IPS DF 19.7 (cell line): ENCODE measurements at places on chromosomes 12 and 14.

GRCh38 chr12:47414511-47414910, 291.3 kb downstream of the RPAP3 start:
- no peak for DNase-seq

GRCh38 chr12:58533652-58534051, 386.7 kb downstream of the LRIG3 start:
- no peak for DNase-seq

DNA sequence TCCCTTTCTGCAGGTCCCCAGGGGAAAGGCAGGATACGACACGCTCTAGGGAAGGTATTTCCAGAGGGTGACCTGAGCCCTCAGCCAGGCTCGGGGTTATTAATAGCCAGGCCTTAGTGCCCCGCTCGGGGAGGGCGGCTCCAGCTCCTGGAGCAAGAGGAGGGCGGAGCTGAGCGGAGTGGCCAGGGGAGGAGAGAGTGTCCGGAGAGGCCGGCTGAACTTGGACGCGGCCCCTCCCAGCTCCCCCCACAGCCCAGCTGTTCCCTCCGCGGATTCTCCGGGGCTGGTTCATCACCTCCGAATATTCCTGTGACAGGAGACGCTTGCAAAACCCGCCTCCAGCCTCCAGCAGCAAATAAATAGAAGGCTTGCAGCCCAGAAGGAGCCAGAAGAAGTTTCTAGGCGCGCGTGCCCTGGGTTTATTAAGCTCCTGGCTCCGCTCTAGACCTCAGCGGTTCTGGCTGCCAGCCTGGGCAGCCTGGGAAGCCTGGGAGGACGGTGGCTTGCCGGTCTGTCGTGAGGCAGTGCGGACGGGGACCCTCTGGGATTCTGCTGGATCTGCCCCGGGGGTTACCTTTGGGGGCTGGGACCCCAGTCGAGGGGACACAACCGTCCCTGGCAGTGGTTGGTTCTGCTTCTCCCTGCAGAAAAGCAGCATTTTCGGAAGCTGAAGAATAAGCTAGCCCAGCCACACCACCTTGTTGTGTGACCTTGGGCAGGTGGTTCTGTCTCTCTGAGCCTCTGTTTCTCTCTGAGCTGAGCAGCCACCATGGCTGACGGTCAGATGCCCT, at the start of gene HSPB8:
TSS of gene HSPB8 (plus strand) at position 388 of the 791 bp plus-strand sequence. CDS start at position 770, 382 bp downstream.
- DNase-seq = no peak

DNA sequence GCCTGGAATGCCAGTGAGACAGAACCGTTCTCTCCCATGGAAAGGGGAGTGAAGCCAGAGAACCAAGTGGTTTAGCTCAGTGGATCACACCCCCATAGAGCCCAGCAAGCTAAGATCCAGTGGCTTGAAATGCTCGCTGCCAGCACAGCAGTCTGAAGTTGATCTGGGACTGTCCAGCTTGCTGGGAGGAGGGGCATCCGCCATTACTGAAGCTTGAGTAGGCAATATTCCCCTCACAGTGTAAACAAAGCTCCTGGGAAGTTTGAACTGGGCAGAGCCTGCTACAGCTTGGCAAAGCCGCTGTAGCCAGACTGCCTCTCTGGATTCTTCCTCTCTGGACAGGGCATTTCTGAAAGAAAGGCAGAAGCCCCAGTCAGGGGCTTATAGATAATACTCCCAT, 374.3 kb upstream of the DCN start:
- DNase-seq = no peak

GRCh38 chr12:52156311-52156710, 35.5 kb downstream of the KRT80 start:
- no peak for DNase-seq

- DNase-seq = no peak
Measured at GRCh38 chr12:91188778-91189177, 6.2 kb upstream of the DCN start.

- DNase-seq = no peak
Measured at GRCh38 chr12:105107171-105107493, 399 bp upstream of the WASHC4 start.

- DNase-seq = no peak
Measured at GRCh38 chr12:53034459-53034858, 15.4 kb upstream of the TNS2 start.

DNA sequence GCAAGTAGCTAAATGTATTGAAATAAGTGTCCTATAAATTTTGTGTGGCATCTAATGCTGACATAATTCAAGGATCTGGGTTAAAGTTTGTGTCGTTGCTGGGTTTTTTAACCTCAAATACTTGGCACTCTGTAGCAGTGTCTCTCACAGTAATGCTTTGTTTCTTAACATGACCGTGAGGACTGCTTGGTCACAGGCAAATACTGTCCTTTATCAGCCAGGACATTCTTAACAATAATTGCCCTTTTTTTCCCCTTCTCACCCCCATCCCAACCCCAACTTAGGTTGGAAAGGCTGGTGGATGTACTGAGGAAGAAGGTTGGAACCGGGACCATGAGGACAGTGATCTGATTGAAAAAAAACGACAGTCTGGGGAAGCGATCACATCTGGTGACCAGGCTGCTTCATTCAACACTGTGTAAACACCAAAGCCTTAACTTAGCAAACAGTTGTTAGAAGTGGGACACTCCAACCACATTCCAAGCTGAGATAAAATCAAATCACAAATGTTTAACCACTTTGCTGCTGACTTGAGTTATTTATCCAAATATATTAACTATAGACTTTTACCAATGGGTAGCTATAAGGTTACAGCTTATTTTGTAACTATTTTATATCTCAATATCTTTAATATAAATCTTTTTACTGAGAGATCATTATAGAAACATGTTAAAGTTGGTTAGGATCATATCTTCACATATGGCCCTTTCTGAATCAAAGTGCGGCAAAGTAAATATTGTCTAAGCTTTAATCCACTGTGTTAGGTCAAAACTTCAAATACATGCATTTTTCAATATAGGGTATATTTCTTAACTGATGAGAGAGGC, 48.2 kb downstream of the FOXA1 start:
- no peak for DNase-seq

DNA sequence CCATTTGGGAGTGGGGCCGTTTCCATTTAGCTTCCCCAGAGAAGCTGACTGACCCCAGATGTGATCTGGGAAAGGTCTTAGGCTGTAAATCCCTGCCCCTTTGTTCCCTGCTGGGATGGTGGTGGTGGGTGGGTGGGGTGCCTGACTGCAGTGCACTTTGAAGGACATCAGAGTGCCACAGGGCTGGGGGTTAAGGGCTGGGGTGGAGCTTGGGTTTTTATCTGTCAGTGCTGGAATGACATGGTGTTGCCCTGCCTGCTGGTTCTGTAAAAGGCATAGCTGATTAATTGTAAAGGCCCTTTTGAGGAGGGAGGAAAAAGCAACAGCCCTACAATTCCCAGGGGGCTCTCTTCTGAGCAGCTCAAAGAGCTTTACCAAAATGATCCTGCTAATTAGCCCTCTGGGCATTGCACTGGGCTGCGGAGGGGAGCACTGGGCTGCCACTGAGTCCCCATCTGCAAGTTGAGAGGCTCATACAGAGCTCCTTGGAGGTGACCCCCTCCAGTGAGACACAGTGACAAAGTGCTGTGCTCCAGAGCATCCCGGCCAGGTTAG, 21.1 kb downstream of the PLEKHG3 start:
- DNase-seq = no peak

DNA sequence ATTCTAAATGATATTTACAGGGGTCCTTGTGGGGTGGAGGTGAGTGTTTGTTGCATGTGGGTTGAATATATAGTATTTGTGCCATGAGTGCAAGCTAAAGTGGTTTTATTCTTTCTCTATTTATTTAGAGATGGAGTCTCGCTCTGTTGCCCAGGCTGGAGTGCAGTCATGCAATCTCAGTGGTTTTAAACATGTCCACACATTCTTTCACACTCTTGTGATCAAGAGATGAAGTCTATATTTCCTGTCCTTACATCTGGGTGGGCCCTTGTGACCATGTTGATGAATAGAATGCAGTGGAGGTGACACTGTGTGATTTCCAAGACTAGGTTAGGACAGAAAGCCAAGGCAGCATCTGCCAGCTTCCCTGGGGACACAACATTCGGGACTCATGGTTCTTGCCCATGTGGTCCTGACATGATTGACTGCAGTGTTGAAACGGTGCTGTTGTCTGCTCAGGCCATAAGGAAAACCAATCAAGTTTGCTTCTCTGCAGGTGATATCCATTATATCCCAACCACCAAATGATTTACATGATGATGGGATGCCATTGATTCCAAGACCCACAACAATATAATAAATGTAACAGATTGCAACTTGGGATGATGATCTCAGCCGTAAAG, 172.6 kb downstream of the SUDS3 start:
- no peak for DNase-seq

GRCh38 chr12:42854826-42855225, 265.3 kb upstream of the PRICKLE1 start:
- no peak for DNase-seq

- DNase-seq = no peak
Measured at GRCh38 chr12:76863005-76863670, 15.7 kb downstream of the CSRP2 start.

- DNase-seq = no peak
Measured at GRCh38 chr14:57061009-57061711, 207.5 kb downstream of the EXOC5 start.

- no peak for DNase-seq
Measured at GRCh38 chr12:55842681-55843429, at the start of gene MMP19. Gene MMP19 (minus strand): TSS chr12:55842936. CDS start chr12:55842830, 106 bp downstream.

GRCh38 chr14:26984311-26985177, 386.7 kb upstream of the NOVA1 start:
- DNase-seq = peak; percentile 28

DNA sequence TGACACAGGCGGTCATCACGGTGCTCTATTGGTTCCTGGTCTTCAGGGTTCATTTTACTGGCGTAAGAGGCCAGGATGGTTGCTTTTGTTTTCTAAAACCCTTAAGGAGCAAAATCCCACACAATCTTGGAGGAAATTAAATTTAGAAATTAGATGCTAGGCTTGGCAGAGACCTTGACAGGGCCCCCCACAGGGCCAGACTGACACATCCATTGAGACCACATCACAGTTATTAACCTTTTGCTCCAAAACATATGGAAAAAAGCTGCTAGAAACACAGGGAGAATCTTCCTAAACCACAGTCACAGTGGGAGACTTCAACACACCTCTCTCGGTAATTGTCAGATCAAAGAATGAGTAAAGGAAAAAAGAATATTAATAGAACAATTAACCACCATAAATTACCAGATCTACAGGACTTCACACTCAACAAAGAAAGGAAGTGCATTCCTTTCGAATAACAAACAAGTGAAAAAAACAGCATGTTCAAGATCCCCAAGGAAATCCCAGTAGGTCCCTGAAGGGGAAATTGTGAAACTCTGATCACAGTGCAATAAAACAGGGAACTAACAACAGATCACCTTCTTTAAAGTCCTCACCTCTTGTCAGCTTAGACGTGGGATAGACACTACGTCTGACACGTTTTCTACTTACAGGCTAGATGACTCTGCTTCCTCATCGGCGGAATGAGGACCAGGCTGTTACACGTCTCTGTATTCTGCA, 40.2 kb upstream of the TMEM179 start:
- no peak for DNase-seq

DNA sequence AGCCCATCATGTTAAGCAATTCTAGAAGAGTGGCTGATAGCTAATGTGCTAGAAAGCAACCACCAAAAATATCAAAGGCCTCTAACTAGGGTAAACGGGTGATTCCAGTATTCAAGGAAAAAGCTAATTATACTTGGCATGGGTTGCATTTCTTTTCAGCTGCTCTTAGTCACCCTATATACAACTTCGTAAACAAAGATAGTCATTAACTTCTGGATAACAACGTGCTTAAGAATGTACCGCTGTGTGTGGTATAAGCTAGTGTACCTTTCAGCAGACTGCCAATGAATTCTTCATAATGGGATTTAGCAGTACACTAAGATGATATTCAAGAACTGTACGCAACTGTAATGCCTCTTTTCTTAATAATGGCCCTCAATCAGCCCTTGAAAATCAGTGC, 42.2 kb upstream of the SLC6A13 start:
- no peak for DNase-seq
